Calu3 (cell line): ENCODE measurements at places on chromosomes 5 and 9. TPM values are rescaled to one million over a fixed set of nuclear protein-coding genes. Genes with fewer than 3 reads are reported as not detected.

Gene SLC25A2
- 0.26 and 0.27 TPM in 2 replicates for total RNA-seq

Gene CATSPER3
- 1.4 and 1.5 TPM in 2 replicates for total RNA-seq

Gene SMAD5
- total RNA-seq = 93.1 and 94.2 TPM in 2 replicates

Gene PKD2L2
- total RNA-seq = not detected in 2 replicates

Gene GAS1
- 0.21 and 0.22 TPM in 2 replicates for total RNA-seq

GRCh38 chr5:75435096-75435495 lies 76.3 kb downstream of the CERT1 start:
- no peak for DNase-seq
- H3K4me3 ChIP-seq = no peak overlapping the region
- peak overlapping the region; percentile 30 for H3K27ac ChIP-seq
- no peaks in the 10 kb centered on the region for H3K27me3 ChIP-seq
- peaks cover 32% of the 10 kb centered on the region for H3K4me1 ChIP-seq

DNA sequence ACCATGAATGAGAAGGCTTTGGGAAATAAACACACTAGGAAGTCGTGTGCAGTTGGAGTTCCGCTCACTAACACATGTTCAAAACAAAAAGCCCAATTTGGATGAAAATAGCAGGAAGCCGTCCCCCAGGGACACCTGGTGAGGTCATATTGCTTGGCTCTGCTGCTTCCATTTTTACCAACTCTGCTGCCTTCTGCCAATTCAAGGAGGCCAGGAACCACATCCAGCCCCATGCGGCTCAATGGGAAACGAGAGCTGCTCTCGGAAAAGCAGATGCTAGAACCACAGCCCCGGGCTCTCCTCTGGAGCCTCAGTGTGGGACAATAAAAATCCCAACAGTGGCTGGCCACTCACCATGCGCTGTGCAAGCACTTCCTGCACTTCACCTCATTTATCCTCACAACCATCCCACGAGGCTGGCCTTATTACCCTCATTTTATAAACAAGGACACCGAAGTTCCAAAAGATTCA lies 13.4 kb downstream of the ADAM19 start:
- no peak for DNase-seq
- H3K4me3 ChIP-seq = no peak overlapping the region
- H3K36me3 ChIP-seq = peaks cover 5% of the 10 kb centered on the region
- no peaks in the 10 kb centered on the region for H3K27me3 ChIP-seq
- H3K4me1 ChIP-seq = peaks cover 27% of the 10 kb centered on the region
- no peak overlapping the region for H3K27ac ChIP-seq

- H3K4me3 ChIP-seq = no peak overlapping the region
- H3K36me3 ChIP-seq = no peaks in the 10 kb centered on the region
- no peaks in the 10 kb centered on the region for H3K27me3 ChIP-seq
- H3K27ac ChIP-seq = no peak overlapping the region
Observed at GRCh38 chr9:87875060-87875459, 7.6 kb upstream of the SPATA31E1 start.

DNA sequence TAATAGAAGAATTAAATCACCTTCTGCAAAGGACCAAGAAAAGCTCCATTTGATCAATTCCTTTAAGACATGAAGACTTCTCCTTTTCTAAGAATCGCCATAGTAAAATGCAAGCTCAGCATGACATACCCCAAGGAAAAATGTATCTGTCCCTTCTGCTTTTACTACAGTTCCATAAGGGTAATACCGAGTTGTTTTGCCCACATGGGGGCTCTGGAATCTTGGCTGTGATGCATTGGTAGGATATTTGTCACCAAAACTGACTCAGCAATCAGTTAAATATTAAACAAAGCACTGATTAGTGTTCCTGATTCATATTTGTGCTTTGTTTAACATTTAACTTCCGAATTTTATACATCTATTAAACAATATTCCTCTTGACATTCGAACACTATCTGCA lies 24.3 kb upstream of the KCNIP1 start:
- H3K4me1 ChIP-seq = peaks cover 44% of the 10 kb centered on the region
- H3K4me3 ChIP-seq = no peak overlapping the region
- H3K36me3 ChIP-seq = no peaks in the 10 kb centered on the region
- peak; percentile 71 for DNase-seq
- H3K27me3 ChIP-seq = no peaks in the 10 kb centered on the region

DNA sequence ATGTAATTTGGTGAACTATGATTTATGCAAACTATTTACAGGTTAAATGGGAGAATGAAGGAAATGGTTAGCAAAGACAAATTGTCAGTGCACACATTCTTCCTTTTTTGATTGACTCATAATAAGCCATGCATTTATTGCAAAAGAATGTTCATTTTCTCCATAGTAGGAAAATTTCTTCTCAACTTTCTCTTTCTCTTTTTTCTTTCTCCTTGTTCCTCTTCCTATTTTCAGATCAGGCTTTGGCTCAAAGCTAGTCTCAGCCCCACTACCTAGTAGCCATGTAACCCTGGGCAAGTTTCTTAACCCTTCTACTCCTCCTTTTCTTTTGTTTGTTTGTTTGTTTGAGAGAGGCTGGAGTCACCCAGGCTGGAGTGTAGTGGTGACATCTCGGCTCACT lies 156.6 kb downstream of the PIK3R1 start:
- H3K27ac ChIP-seq = no peak overlapping the region
- no peaks in the 10 kb centered on the region for H3K36me3 ChIP-seq
- peaks cover 12% of the 10 kb centered on the region for H3K4me1 ChIP-seq
- no peak for DNase-seq
- no peak overlapping the region for H3K4me3 ChIP-seq
- H3K27me3 ChIP-seq = no peaks in the 10 kb centered on the region

DNA sequence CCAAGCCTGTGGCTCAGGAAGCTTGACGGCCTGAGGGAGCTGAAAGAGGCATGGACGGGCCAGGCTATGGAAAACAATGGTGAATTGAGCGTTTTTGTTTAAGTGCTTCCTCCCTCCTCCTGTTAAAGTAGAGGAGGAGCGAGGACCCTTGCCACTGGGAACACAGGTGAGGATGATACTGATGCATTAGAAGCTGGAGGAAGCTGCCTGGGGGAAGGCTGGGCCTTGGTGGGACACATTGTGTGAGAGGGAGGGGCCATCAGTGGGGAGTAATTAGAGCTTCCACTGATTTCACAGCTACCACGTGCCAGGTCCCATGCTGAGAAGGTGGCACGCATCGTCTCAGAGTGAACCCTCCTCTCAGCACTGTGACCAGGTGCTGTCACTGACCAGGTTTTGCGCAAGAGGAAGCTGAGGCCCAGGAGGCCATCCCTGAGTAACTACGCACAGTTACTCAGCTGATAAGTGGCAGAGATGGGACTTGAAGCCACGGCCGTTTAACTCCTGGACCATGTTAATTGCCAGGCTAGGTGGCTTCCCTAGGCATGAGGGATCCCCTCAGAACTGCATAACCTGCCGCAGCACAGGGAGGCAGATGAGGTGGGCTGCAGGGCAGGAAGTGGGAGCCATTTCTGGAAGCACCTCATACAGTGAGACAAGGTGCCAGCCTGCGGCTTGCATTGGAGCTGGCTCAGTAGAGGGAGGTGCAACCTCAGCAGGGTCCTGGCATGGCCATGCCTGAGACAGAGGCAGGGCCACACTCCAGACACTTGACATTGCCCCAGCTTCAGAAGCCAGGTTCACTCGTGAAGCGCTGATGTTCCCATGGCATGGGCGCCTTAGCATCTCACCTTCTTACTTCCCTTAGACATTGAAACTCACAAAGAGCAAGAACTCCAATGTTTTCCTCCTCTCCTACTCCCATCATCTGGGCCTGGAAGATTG lies 195.3 kb upstream of the MVB12B start:
- no peaks in the 10 kb centered on the region for H3K36me3 ChIP-seq
- no peak overlapping the region for H3K4me3 ChIP-seq
- no peak overlapping the region for H3K27ac ChIP-seq
- H3K4me1 ChIP-seq = no peaks in the 10 kb centered on the region

- H3K4me1 ChIP-seq = peaks cover 7% of the 10 kb centered on the region
- no peak overlapping the region for H3K4me3 ChIP-seq
- H3K36me3 ChIP-seq = no peaks in the 10 kb centered on the region
Observed at GRCh38 chr5:116091416-116091815, 6.6 kb downstream of the COMMD10 start.

DNA sequence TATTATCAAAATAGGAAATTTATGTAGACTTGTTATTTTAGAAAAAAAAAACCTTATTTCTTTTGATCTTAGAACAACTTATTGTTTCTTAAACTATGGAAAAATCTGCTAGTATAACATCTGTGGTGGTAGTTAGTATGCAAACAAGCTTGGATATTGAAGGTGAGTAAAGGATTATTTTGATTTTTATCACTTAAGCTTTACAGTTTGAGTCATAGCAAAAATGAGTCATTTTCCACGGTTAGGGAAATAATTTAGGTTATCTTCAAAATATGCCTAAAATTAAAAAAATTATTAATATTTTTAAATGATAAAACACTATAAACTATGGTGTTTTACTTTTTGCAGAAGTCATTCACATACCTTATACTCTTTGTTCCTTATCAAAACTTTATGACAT lies 107.2 kb upstream of the DHFR start:
- no peak overlapping the region for H3K27ac ChIP-seq
- H3K36me3 ChIP-seq = no peaks in the 10 kb centered on the region
- H3K27me3 ChIP-seq = no peaks in the 10 kb centered on the region
- no peaks in the 10 kb centered on the region for H3K4me1 ChIP-seq
- DNase-seq = no peak

DNA sequence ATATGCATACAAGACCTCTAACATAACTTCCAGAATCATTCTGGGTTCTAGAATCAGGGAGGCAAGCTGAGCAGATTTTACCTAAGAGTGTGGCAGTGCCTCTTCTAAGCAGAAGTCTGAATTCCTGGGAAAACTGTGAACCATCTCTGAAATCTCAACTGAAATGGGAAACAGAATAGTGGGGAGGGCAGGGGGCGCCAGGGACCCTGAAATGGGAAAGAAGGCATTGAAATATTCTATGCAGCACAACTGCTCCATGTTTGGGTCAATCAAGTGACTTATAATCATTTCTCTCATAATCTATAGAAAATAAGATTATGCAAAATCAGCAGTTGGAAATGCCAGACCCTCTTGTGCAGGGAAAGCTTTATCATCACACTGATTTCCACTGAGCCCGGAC lies 156.1 kb downstream of the EBF1 start:
- no peaks in the 10 kb centered on the region for H3K36me3 ChIP-seq
- H3K4me3 ChIP-seq = no peak overlapping the region
- peaks cover 8% of the 10 kb centered on the region for H3K4me1 ChIP-seq
- peaks cover 63% of the 10 kb centered on the region for H3K27me3 ChIP-seq

- H3K36me3 ChIP-seq = no peaks in the 10 kb centered on the region
- H3K4me1 ChIP-seq = no peaks in the 10 kb centered on the region
- H3K27ac ChIP-seq = no peak overlapping the region
Observed at GRCh38 chr9:38253200-38253599, 139.3 kb upstream of the ALDH1B1 start.

DNA sequence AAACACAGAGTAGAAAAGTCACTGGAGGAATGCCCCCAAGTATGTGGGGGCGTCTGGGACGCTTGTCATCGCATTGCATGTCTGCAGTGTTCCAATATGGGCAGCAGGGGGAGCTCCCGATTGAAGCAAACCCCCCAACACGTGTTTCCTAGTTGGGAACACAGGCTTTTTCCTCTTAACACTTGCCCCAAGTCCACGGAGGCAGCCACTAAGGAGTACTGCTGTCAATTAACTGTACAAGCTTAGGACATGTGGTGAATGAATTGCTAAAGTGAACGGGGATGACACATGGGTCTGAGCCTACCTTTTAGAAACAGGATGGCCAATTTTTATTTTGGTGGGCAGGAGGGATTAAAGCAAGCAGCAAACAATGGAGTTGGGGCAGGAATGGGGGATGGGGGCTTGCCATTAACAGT lies 2.2 kb downstream of the GABRB2 start:
- no peak overlapping the region for H3K4me3 ChIP-seq
- no peak overlapping the region for H3K27ac ChIP-seq
- peaks cover 8% of the 10 kb centered on the region for H3K4me1 ChIP-seq
- peaks cover 50% of the 10 kb centered on the region for H3K27me3 ChIP-seq

DNA sequence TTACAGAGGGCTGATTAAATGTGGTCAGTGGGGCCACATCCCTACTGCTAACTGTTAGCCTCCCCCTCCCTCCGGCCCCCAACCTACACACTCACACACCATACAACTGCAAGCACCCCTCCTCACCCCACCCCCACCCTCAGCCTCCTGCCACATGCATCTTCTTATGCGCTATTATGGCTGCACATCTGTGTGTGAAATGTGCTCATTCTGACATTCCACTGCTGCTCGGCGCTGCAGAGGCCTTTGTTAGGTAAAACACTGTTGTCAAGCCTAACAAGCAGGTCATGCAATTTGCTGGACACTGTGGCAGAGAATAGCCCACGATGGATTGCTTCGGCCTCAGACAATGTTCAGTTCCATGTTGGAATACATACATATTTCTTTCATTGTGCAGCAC lies 173.6 kb downstream of the NR2F1-AS1 start:
- no peak overlapping the region for H3K4me3 ChIP-seq
- H3K4me1 ChIP-seq = peaks cover 20% of the 10 kb centered on the region
- no peaks in the 10 kb centered on the region for H3K36me3 ChIP-seq

DNA sequence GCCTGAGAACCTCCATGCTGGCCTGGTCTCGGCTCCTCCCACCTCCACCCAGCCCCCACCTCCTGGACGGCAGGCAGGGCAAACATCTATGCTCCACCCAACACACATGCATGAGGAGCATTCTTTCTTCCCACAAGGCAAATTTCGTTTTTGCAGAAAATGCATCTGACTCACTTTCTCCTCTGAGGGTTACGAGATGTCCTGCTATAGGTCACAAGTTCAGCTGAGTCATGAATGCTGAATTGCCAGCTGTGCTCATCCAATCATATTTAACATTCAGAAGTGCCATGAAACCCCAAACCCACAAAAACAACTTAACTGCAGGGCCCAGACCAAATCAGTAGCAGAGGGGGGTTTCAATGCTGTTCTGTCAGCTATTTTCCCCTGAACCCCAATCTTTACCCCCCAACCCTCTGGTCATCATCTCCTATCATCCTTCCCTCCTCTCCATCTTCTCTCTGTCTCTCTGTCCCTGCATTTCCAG lies 39.0 kb upstream of the OSMR start:
- H3K27me3 ChIP-seq = peaks cover 26% of the 10 kb centered on the region
- H3K36me3 ChIP-seq = no peaks in the 10 kb centered on the region
- peaks cover 15% of the 10 kb centered on the region for H3K4me1 ChIP-seq
- DNase-seq = peak; percentile 21
- no peak overlapping the region for H3K4me3 ChIP-seq

DNA sequence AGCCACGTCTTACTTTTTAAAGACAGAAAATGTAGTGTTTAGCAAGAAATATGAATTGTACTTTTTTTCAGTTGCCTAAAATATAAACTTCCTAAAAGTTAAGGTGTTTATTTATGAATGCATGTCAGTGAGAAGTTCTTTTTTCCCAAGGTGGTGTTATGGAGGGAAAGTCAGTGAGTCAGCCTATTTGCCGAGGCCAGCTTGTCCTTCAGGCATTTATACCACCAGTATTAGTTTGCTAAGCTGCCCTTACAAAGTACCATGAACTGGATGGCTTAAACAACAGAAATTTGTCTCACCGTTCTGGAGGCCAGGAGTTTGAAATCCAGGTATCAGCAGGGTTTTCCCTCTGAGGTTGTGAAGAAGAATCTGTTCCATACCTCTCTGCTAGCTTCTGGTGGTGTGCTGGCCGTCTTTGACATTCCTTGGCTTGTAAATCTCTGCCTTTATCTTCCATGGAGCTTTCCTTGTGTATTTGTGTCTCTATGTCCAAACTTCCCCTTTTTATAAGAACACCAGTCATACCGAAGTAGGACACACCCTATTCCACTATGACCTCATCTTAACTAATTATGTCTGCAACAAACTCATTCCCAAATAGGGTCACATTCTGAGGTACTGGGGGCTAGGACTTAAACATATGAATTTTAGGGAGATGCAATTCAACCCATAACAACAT lies 38.4 kb downstream of the PRKACG start:
- H3K36me3 ChIP-seq = no peaks in the 10 kb centered on the region
- H3K4me3 ChIP-seq = no peak overlapping the region
- no peak for DNase-seq
- H3K4me1 ChIP-seq = no peaks in the 10 kb centered on the region
- H3K27me3 ChIP-seq = no peaks in the 10 kb centered on the region
